ENCODE measurements at places on chromosomes 5 and 9.
A peak's percentile ranks its signal among the peaks of the same experiment; 100 is the strongest.

- H3K4me3 ChIP-seq: no peak overlapping the region
- H3K36me3 ChIP-seq: no peaks in the 10 kb centered on the region
- H3K27me3 ChIP-seq: no peaks in the 10 kb centered on the region
- DNase-seq: no peak
Observed at GRCh38 chr5:158715592-158715991, 384.1 kb downstream of the EBF1 start.

DNA sequence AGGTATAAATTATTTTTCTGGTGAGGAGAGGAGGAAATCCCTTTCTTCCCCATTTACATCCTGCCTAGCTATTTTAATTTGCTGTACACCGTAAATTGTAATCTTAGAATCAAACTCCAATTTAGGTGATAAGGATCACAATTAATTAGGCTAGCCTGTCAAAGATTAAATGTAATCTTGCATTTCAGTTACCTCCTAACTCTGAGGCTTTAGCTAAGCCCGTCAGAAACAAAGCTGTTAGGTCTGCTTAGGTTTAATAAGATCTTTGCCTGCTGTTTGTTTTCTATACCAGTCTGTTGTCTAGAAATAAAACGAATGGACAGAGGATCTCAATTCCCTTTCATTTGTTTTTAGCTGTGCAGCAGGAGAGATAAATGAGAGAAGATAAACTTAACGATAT, 51.5 kb downstream of the PIK3R1 start:
- H3K4me1 ChIP-seq: peaks cover 32% of the 10 kb centered on the region
- no peaks in the 10 kb centered on the region for H3K27me3 ChIP-seq

- H3K27me3 ChIP-seq: no peaks in the 10 kb centered on the region
- H3K4me1 ChIP-seq: no peaks in the 10 kb centered on the region
- H3K4me3 ChIP-seq: no peak overlapping the region
- H3K27ac ChIP-seq: no peak overlapping the region
- H3K36me3 ChIP-seq: no peaks in the 10 kb centered on the region
- no peak for DNase-seq
Observed at GRCh38 chr9:76984486-76984885, 35.0 kb upstream of the FOXB2 start.

GRCh38 chr5:55897206-55897894, 46.2 kb downstream of the IL31RA start:
- peaks cover 6% of the 10 kb centered on the region for H3K4me1 ChIP-seq
- H3K27me3 ChIP-seq: no peaks in the 10 kb centered on the region
- no peak overlapping the region for H3K4me3 ChIP-seq
- peak overlapping the region; percentile 60 for H3K27ac ChIP-seq

- H3K36me3 ChIP-seq: no peaks in the 10 kb centered on the region
- DNase-seq: no peak
- no peak overlapping the region for H3K4me3 ChIP-seq
- H3K4me1 ChIP-seq: no peaks in the 10 kb centered on the region
- no peak overlapping the region for H3K27ac ChIP-seq
Observed at GRCh38 chr9:114434878-114435311, 47.1 kb upstream of the AKNA start.

- no peak overlapping the region for H3K27ac ChIP-seq
- no peak for DNase-seq
- peaks cover 3% of the 10 kb centered on the region for H3K4me1 ChIP-seq
- H3K27me3 ChIP-seq: peaks cover 30% of the 10 kb centered on the region
- no peaks in the 10 kb centered on the region for H3K36me3 ChIP-seq
- H3K4me3 ChIP-seq: no peak overlapping the region
Observed at GRCh38 chr9:132168347-132168746, 6.5 kb downstream of the NTNG2 start.

GRCh38 chr9:13444245-13445102, 165.0 kb upstream of the MPDZ start:
- H3K27me3 ChIP-seq: no peaks in the 10 kb centered on the region
- no peaks in the 10 kb centered on the region for H3K4me1 ChIP-seq
- no peak overlapping the region for H3K4me3 ChIP-seq
- no peak overlapping the region for H3K27ac ChIP-seq
- DNase-seq: no peak
- no peaks in the 10 kb centered on the region for H3K36me3 ChIP-seq

- peak overlapping the region; percentile 80 for H3K4me3 ChIP-seq
- no peaks in the 10 kb centered on the region for H3K36me3 ChIP-seq
- H3K27me3 ChIP-seq: peaks cover 29% of the 10 kb centered on the region
- H3K27ac ChIP-seq: peak overlapping the region; percentile 65
Observed at GRCh38 chr9:89606624-89607311, 2.0 kb downstream of the GADD45G start.

GRCh38 chr9:134436911-134437310, 110.7 kb downstream of the RXRA start:
- DNase-seq: no peak
- H3K27me3 ChIP-seq: no peaks in the 10 kb centered on the region
- H3K36me3 ChIP-seq: peaks cover 70% of the 10 kb centered on the region
- H3K4me3 ChIP-seq: no peak overlapping the region

- H3K27ac ChIP-seq: no peak overlapping the region
- H3K36me3 ChIP-seq: no peaks in the 10 kb centered on the region
- H3K4me3 ChIP-seq: no peak overlapping the region
- no peaks in the 10 kb centered on the region for H3K4me1 ChIP-seq
Observed at GRCh38 chr5:155783791-155784190, 543.2 kb upstream of the SGCD start.

- no peaks in the 10 kb centered on the region for H3K4me1 ChIP-seq
- H3K27me3 ChIP-seq: no peaks in the 10 kb centered on the region
- H3K27ac ChIP-seq: no peak overlapping the region
- no peak for DNase-seq
- H3K36me3 ChIP-seq: no peaks in the 10 kb centered on the region
Observed at GRCh38 chr5:127683008-127683407, 20.2 kb upstream of the CCDC192 start.

- DNase-seq: no peak
- H3K4me1 ChIP-seq: peaks cover 5% of the 10 kb centered on the region
- no peak overlapping the region for H3K27ac ChIP-seq
- no peaks in the 10 kb centered on the region for H3K36me3 ChIP-seq
- no peaks in the 10 kb centered on the region for H3K27me3 ChIP-seq
- H3K4me3 ChIP-seq: no peak overlapping the region
Observed at GRCh38 chr5:91424638-91425436, 41.7 kb upstream of the ARRDC3 start.

DNA sequence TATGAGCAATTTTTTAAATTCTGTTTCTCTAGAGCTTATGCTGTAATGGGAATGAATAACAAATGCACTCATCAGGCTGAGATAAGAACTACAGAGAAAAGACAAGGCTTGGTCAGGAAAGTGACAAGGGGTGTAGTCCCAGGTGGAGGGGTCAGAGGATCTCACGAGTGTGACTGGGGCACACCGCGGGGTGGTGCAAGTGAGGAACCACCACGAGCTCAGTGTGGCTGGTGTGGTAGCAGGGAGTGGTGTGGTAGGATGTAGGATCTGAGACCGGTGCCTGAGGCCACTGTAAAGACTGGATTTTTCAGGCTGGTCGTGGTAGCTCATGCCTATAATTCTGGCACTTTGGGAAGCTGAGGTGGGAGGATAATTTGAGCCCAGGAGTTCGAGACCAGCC, 9.0 kb downstream of the ANXA6 start:
- H3K4me1 ChIP-seq: peaks cover 72% of the 10 kb centered on the region
- DNase-seq: no peak
- no peak overlapping the region for H3K27ac ChIP-seq
- peaks cover 43% of the 10 kb centered on the region for H3K36me3 ChIP-seq

- no peaks in the 10 kb centered on the region for H3K27me3 ChIP-seq
- no peak for DNase-seq
- H3K4me1 ChIP-seq: peaks cover 31% of the 10 kb centered on the region
- no peak overlapping the region for H3K27ac ChIP-seq
Observed at GRCh38 chr5:56202483-56202882, 30.6 kb downstream of the ANKRD55 start.

- no peak overlapping the region for H3K27ac ChIP-seq
- H3K36me3 ChIP-seq: no peaks in the 10 kb centered on the region
- H3K4me1 ChIP-seq: peaks cover 19% of the 10 kb centered on the region
- peaks cover 2% of the 10 kb centered on the region for H3K27me3 ChIP-seq
- H3K4me3 ChIP-seq: no peak overlapping the region
- DNase-seq: no peak
Observed at GRCh38 chr9:22237497-22238363, 208.9 kb upstream of the DMRTA1 start.

- DNase-seq: no peak
- no peaks in the 10 kb centered on the region for H3K4me1 ChIP-seq
- H3K27ac ChIP-seq: no peak overlapping the region
- H3K27me3 ChIP-seq: no peaks in the 10 kb centered on the region
- no peak overlapping the region for H3K4me3 ChIP-seq
- H3K36me3 ChIP-seq: peaks cover 95% of the 10 kb centered on the region
Observed at GRCh38 chr5:151040211-151040747, 19.9 kb downstream of the GPX3 start.

- H3K4me1 ChIP-seq: peaks cover 17% of the 10 kb centered on the region
- no peaks in the 10 kb centered on the region for H3K36me3 ChIP-seq
- DNase-seq: no peak
- no peaks in the 10 kb centered on the region for H3K27me3 ChIP-seq
- peak overlapping the region; percentile 79 for H3K27ac ChIP-seq
- H3K4me3 ChIP-seq: no peak overlapping the region
Observed at GRCh38 chr5:74575741-74576538, 64.6 kb downstream of the ENC1 start.

- H3K27ac ChIP-seq: no peak overlapping the region
- DNase-seq: no peak
- H3K4me1 ChIP-seq: no peaks in the 10 kb centered on the region
- H3K36me3 ChIP-seq: no peaks in the 10 kb centered on the region
- H3K4me3 ChIP-seq: no peak overlapping the region
Observed at GRCh38 chr9:115910959-115911358, 242.6 kb upstream of the PAPPA start.

- H3K27ac ChIP-seq: no peak overlapping the region
- H3K36me3 ChIP-seq: no peaks in the 10 kb centered on the region
- DNase-seq: peak; percentile 46
- H3K27me3 ChIP-seq: no peaks in the 10 kb centered on the region
Observed at GRCh38 chr5:58751222-58751837, 168.5 kb downstream of the RAB3C start.

DNA sequence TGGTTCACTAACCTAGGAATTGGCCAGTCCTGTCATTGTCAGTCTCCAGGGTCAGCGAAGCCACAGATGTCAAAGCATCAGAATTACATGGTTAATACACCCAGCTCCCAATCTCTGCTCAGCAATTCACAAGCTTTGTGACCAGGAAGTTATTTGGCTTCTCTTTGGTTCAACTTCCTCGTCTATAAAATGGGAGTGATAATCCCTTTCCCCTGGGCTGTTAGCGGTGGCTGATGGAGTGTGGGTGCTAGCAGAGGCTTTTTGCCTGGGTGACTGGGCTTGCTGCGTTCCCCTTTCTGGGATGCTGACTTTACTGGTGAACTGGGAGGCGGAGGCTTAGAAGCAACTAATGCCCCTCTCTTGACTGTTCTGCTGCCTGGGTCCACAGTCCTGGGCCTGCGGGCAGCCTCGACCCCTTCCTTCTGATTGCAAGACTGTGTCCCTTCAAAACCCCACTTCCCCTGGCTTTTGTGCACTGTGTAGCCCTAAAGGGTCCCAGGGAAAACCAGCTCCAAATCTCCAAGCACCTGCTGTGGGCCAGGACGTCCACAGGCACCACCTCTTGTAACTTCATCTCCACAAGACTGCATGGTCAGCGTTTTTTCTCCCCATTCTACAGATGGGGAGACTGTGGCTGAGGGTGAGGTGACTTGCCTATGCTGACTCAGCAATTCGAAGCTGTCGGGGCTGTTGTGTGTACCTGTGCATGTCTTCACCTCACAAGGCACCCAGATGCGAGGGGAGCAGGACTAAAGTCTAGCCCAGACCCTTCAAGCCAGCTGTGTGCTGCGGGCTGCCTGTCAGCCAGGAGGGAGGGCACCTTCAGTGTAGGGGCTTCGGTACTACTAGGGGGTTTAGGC, 45.2 kb upstream of the NEURL1B start:
- peaks cover 11% of the 10 kb centered on the region for H3K4me1 ChIP-seq
- no peaks in the 10 kb centered on the region for H3K36me3 ChIP-seq
- H3K4me3 ChIP-seq: no peak overlapping the region
- no peak overlapping the region for H3K27ac ChIP-seq

GRCh38 chr5:180069589-180070247, 1.8 kb downstream of the RNF130 start:
- no peaks in the 10 kb centered on the region for H3K36me3 ChIP-seq
- DNase-seq: peak; percentile 96
- peaks cover 42% of the 10 kb centered on the region for H3K4me1 ChIP-seq
- peak overlapping the region; percentile 75 for H3K4me3 ChIP-seq

- no peak for DNase-seq
- H3K4me1 ChIP-seq: no peaks in the 10 kb centered on the region
- H3K27me3 ChIP-seq: no peaks in the 10 kb centered on the region
- no peak overlapping the region for H3K27ac ChIP-seq
- H3K36me3 ChIP-seq: peaks cover 57% of the 10 kb centered on the region
- no peak overlapping the region for H3K4me3 ChIP-seq
Observed at GRCh38 chr9:132910376-132910775, 31.7 kb downstream of the SPACA9 start.

DNA sequence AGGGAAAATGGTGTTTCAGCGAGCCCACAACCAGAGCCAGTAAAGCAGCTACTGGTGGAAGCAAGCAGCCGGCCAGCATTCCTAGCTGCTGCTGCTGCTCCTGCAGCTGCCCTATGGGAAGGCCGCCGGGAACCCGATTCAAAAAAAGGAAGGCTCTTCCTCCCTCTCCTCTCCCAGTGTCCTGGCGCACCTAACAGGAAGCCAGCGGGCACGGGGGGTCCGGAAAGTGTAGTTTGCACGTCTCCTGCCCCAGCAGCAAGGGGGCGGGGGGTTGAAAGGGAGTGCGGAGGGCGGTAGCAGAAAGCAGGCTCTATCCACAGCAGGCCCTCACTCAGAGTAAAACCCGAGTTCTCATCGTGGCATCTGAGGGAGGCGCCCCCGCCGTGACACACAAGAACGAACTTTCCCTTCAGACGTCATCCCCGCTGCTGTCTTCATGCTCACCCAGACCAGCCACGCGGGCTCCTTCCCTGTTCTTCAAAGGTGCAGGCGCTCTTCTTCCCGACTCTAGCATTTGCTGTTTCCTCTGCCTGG, 16.5 kb downstream of the GRXCR2 start:
- no peaks in the 10 kb centered on the region for H3K36me3 ChIP-seq
- H3K4me1 ChIP-seq: peaks cover 9% of the 10 kb centered on the region
- peak; percentile 15 for DNase-seq

- no peak overlapping the region for H3K27ac ChIP-seq
- no peaks in the 10 kb centered on the region for H3K36me3 ChIP-seq
Observed at GRCh38 chr5:123454259-123454911, 31.2 kb upstream of the CEP120 start.

- peak overlapping the region; percentile 68 for H3K27ac ChIP-seq
- no peak overlapping the region for H3K4me3 ChIP-seq
- H3K27me3 ChIP-seq: no peaks in the 10 kb centered on the region
- no peaks in the 10 kb centered on the region for H3K36me3 ChIP-seq
Observed at GRCh38 chr9:127308652-127309434, 44.3 kb downstream of the GARNL3 start.

Data from CD14-positive monocyte (primary cell).